ENCODE measurements at places on chromosomes 16 and 17. TPM values are rescaled to one million over a fixed set of nuclear protein-coding genes. Genes with fewer than 3 reads are reported as not detected.

TBC1D28 gene
- total RNA-seq = not detected

DNA sequence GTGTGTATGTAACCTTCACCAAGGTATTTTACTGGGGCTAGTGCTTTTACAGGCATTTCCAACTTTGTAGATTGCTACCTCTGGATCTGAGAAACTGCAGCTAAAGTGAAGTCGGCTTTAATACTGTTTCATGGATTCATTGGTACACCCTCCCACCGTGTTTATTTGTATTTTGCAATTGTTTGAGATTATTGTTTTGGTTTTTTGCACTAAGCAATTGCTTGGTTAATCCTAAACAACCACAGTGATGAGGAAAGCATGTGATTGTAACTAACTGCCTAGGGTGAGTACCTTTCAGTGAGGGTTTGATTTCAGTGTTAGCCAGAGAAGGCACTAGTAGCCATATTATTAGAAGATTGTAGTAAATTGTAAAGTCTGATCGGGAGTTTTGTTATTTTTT lies 3.3 kb downstream of the LUC7L3 start:
- DNase-seq = no peak

- no peak for DNase-seq
Measured at GRCh38 chr17:55053855-55054254, 85.3 kb downstream of the STXBP4 start.

GRCh38 chr17:80049986-80050385 lies 13.5 kb downstream of the CCDC40 start:
- DNase-seq = no peak

- DNase-seq = no peak
Measured at GRCh38 chr17:60941028-60941427, 263.4 kb downstream of the BCAS3 start.
